ENCODE measurements at places on chromosomes 11 and 22.

DNA sequence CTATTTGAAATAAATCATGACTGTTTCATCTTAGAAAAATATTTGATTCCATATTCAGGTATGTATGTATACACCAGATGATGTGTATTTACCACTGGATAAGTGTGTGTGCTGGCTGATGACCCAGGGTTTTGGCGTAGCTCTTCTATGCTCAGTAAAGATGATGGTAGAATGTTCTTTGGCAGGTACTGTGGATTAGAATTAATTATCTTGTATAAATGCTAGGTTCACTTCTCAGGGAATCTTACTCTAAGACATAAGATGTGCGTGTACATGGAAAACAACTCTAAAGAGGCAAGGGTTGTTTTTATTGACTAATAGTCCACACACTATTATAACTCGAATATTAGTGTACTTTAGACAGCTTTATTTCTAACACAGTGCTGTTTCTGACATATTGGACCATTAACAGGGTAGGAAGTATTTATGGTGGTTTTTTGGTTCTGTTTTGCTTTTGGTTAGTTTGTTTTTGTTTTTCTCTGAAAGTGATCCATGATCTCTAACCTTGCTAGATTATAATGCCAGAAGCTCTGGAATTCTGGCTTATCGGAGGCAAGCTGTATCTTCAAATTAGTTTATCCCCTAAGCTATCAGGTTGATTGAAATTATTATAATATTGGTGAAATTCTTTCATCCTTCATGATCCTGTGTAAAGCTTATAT is 1.0 kb upstream of the HBG1 start:
- no peak for DNase-seq

GRCh38 chr22:42299586-42300258 is 29.3 kb upstream of the TCF20 start:
- DNase-seq, result no peak

GRCh38 chr11:120197251-120197891 is 13.5 kb upstream of the OAF start:
- DNase-seq, result no peak

GRCh38 chr22:40853333-40853732 is 3.1 kb downstream of the ST13 start:
- no peak for DNase-seq

DNA sequence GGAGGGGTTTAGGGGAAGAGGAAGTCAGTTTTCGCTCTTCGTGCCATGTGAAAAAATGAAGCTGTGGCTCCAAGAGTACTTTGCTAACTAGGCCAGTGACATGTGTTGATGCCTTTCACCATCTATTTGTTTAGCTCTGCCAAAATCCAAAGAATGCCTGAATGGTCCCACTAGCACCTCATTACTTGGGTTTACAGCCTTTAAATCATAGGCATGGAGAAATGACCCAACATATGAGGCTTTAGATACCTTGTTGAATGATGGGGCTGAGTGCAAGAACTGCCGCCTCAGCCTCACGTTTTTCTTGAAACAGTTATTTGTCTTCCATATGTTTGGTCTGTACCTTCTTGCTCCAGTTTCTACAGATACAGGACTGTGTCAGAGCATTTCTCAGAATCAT is 8.3 kb downstream of the RBM4 start:
- no peak for DNase-seq

GRCh38 chr11:12499071-12499470 is 121.7 kb downstream of the PARVA start:
- no peak for DNase-seq

- no peak for DNase-seq
These were observed 116.8 kb downstream of the ZBTB16 start for GRCh38 chr11:114176321-114176720.

DNA sequence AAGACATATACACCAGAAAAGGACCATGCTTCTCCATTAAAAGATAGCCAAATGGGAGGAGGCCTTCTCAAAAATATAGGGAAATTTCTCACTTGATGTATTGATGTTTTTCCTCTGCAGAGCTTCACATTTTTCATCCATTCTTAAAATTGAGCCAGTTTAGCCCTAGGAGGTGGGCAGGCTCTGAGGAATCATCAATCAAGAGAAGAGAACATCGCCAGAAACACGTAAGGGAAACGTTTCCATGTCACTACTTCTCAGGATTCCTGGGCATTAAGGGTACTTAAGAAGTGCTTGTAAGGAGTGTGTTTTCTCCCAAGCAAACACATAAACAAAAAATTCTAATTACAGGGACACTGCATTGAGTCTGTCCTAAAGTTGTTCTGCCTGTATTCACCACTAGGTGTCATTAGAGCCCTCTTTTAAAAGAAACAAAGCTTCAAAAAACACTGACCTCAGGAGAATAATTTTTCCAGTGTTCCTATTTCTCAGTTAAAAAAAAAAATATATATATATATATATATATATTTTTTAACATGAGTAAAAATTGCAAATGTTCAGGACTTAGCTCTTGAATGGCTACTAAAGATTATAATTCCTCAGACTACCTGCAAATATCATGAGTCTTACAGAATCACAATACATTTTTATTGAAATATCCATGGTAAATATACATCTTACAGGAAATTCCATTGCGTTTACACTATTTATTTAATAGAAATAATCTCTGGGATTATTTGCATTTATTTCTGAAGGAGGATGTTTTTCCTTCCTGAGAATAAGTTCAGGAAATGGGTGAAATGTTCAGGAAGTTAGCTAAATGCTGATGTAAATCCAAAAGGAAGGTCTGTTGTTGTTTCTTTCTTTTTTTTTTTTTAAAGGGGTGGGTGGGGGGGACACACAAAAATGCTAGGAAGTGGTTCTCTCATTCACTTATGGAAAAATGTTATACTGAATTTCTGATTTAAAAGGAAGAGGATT is 16.0 kb downstream of the FZD4 start:
- no peak for DNase-seq

DNA sequence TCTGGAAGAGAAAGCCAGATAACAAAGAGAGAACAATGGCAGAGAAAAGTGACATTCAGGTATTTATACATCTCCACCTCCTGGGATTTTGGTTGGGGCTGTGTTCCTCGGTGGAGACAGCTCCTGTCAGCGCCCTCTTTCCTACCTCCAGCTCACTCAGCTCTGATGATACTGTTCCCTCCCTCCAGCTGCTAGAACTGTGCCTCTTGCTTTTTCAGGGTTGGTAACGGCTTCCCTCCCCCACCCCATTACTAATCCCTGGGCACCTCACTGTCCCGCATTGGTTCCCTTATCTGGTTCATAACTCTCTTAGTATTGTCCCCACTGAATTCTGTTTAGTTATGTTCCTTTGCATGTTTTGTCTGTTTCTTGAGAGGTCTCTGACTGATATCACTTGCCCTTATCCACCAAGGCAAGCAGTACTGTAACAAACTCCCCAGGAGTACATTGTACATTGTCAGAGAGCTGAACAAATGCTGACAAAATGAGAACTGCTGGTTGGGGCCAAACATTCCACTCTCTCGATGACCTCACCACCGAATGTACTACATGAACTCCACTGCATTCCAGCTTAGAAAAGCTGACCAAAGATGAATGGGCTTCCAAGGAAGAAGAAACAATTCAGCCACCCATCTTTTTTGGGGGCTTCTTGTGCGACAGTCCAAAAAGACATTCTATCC is 5.7 kb upstream of the FBXO3 start:
- no peak for DNase-seq

DNA sequence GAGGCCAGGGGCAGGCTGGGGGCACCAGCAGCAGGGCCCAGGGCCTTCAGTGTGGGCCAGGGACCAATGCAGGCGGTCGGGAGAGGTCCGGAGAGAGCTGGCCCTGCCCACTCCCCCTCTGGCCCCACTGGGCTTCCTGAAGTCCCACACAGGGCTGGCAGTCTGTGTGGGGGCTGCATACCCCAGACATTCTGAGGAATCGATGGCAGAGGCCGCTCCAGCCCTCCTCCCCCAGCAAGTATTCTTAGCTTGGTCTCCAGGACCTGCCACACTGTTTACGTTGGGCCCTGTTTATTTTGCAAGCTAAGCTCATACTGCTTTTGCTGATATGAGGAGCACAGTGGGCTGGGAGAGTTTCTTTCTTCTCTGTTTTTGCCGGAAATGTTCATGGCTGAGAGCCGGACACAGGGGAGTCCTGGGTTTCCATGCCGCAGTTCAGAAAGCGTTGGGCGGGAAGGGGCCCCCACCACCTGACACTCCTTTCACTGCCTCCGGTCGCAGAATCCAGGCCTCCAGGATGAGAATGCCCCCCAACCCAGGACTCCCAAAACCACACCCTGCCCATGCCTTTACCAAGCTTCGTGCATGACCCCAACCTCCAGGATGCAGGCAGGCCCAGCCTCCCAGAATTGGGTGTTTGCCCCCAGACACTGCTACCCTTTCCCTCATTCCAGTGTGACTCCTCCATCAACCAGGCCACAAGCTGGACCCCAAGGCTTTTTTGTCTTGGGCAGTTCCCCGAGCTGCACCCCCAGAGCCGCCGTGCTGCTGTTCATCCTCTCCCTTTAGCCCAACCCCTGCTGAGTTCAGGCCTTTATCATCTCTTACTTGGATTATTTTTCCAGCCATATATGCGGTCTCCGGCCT is 81.8 kb upstream of the KCNQ1OT1 start:
- DNase-seq, result no peak

GRCh38 chr11:44305026-44305469 is 4.9 kb downstream of the ALX4 start:
- no peak for DNase-seq

DNA sequence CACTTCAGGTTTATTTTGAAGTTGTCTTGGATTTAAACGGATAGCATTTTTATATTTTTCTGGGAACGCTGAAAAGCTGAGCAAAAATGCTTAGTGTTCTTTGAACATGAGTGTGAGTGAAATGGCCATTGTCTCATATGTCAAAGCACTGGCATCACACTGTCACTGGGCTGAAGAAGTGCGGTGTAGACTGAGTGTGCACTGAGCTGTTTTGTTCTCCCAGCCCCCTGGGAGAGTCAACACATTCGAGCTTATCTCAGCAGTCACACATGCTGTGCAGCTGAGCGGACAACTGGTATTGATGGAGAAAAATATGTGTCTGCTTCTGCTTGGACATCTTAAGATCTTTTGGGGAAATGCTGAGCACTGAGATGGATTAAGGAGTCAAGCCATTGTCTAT is 90.8 kb downstream of the TECTA start:
- no peak for DNase-seq

- no peak for DNase-seq
These were observed 27.8 kb upstream of the PPARA start for GRCh38 chr22:46122511-46122971.

- peak; percentile 37 for DNase-seq
These were observed 81.6 kb upstream of the SORL1-AS1 start for GRCh38 chr11:121534131-121535093.

GRCh38 chr22:49345896-49346295 is 481.8 kb downstream of the BRD1 start:
- DNase-seq, result no peak

DNA sequence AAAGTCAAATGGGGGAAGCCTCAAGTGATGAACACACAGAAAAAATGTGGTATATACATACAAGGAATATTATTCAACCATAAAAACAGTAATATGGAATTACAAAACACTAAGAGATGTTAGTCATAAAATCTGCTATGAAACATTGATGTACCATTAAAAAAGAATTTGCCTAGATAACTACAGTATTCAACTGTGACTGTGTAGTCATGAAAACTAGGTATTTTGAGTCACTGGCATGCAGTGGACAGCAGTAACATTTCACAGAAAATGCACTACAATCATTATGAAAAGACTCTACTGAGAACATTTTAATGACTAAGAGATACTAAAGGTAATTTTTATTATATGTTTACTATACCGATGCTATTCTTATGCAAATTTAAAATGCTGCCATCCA is 11.7 kb downstream of the ZNF195 start:
- DNase-seq, result no peak

DNA sequence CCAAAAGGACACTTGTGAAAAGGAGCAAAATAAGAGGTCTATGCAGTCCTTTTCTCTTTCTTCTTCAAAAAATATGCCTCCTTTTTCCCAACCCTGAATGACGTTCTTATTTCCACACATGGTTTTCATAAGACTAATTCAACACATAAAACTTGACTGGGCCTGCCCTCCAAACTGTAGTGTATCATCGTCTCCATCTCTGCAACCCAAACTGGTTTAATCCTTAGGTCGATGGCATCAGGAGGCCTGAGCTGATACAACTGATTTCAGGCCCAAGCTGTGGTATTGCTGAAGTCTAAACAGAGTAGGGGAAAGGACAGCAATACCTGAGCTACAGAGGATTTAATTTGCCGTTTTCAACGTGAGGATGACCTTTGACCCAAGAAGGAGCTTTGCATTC is 130.0 kb upstream of the MTNR1B start:
- DNase-seq, result no peak

Measured in DMS79 (cell line).